IMR-90 (cell line): ENCODE measurements at places on chromosomes 7 and 10. TPM values are rescaled to one million over a fixed set of nuclear protein-coding genes. Genes with fewer than 3 reads are reported as not detected.
A peak's percentile ranks its signal among the peaks of the same experiment; 100 is the strongest.

The GIMAP6 gene
- polyA plus RNA-seq, result not detected in 2 replicates

The SPDYE5 gene
- not detected in 2 replicates for polyA plus RNA-seq

DNA sequence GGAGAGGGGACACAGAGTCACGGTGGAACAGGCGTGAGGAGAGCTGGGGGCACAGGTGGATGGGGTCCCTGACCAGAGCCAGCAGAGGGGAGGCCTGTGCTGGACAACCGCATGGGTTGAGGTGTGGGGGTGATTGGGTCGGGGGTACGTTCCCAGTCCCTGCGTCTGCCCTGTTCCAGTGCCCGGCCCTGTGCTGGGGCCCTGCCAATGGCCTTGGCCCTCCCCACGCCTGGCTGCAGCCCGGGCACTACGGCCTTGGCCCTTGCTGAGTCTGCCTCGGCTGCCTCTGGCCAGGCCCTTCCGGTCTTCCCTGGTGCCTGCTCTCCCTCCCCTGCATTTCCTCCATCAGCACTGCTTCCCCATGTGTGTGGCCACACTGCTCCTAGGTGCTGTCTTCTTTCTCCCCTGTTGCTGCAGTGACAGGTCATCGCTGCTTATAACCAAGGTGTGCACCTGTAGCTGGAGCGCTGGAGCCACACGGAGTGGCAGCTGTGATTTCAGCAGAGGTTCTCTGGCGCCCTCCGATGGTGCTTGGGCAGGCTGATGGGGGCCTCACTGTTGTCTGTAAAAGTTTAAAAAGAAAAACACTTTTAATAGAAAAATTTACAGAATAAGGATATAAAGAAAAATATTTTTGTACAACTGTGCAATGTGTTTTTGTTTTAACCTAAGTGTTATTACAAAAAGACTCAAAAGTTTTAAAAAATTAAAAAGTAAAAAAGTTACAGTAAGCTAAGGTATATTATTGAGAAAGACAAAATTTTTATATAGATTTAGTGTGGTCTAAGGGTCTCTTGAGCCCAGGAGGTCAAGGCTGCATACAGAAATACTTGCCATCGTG, 45.2 kb upstream of the BHLHA15 start:
- peak; percentile 14 for DNase-seq

DNA sequence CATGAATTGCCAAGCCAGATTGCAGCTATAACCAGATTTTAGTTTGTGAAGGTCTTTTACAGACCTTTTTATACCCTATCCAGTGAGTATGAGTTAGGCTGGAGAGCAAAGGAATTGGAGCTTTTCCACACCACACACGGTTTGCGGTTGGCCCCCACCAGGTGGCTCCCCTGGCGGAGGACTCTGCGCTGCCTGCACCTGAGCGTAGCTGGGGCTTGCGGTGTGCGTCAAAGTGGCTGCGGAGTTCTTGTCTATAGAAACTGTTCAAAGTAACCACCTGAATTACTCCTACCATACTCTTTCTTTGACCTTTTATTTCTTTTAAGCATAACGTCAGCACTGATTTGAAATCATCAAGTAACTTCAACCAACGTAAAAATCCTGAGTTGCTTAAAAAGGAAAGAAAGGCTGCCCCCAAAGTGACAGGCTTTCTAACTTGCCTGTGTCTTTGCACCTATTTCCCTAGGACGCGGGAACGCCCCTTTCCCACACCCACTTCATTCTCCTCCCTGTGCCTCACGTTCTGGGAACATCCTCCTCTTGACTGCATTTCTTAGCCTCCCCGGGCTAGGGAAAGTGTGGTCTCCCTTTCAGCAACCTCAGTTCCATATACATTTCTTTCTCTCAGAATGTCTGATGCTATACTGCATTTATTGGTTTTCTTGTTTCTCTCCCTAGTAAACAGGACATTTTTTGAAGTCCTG, 47.6 kb upstream of the TMEM72 start:
- DNase-seq, result no peak

DNA sequence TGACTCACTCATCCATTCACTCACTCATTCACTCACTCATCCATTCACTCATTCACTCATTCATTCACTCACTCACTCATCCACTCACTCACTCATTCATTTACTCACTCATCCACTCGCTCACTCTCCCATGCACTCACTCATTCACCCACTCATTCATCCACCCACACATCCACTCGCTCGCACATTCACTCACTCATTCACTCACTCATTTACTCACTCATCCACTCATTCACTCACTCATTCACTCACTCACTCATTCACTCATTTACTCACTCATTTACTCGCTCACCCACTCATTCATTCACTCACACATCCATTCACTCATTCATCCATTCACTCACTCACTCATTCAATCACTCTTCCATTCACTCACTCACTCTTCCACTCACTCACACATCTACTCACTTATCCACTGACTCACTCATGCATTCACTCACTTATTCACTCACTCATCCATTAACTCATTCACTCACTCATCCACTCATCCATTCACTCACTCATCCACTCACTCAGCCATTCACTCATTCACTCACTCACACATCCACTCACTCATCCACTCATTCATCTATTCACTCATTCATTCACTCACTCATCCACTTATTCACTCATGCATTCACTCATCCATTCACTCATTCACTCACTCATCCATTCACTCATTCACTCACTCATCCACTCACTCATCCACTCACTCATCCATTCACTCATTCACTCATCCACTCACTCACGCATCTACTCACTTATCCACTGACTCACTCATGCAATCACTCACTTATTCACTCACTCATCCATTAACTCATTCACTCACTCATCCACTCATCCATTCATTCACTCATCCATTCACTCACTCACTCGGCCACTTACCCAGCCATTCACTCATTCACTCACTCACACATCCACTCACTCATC, 74.0 kb downstream of the CARD11 start:
- no peak for DNase-seq

The NCF1 gene
- not detected in 2 replicates for polyA plus RNA-seq

- DNase-seq, result no peak
Measured at GRCh38 chr7:156074982-156075615, 262.8 kb upstream of the SHH start.

The HOGA1 gene
- 0.41 and 0.42 TPM in 2 replicates for polyA plus RNA-seq

DNA sequence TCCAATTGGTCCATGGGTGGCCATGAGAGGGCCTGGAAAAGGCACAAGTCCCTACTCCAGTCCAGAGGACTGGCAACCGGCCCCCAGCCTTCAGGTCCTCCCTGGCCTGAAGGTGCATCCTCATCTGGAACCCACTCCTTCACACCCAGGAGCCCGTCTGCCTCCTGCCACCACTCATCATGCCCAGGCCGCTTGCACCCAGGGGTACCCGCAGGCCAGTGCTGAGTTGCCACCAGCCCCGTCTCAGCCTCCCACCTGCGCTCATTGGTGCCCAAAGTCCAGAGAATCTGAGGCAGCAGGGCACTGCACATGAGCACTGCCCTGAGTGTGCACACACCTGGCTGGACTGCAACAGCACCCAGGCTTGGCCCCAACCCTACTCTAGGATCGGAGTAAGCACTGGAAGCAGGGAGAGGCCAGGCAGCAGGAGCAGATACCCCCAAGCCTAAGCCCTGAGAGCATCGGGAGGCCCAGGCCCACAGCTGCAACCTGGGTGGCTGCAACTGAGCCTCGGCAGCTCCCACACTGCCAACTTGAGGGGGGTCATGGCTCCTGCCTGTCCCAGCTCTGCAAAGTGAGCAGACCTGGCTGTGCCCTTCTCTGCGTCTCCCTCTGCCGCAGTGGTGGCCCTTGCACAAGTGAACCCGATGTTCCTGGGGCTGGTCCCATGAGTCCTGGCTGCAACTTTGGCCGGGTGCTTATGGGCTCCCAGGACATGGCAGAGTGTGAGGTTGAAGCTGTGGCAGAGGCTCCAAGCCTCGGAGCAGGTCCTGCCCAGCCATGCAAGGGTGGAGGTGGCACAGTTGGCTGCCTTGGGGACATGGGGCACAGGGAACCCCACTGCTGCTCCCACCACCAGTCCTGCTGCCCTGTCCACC, 44.3 kb downstream of the TCERG1L start:
- DNase-seq, result no peak

DNA sequence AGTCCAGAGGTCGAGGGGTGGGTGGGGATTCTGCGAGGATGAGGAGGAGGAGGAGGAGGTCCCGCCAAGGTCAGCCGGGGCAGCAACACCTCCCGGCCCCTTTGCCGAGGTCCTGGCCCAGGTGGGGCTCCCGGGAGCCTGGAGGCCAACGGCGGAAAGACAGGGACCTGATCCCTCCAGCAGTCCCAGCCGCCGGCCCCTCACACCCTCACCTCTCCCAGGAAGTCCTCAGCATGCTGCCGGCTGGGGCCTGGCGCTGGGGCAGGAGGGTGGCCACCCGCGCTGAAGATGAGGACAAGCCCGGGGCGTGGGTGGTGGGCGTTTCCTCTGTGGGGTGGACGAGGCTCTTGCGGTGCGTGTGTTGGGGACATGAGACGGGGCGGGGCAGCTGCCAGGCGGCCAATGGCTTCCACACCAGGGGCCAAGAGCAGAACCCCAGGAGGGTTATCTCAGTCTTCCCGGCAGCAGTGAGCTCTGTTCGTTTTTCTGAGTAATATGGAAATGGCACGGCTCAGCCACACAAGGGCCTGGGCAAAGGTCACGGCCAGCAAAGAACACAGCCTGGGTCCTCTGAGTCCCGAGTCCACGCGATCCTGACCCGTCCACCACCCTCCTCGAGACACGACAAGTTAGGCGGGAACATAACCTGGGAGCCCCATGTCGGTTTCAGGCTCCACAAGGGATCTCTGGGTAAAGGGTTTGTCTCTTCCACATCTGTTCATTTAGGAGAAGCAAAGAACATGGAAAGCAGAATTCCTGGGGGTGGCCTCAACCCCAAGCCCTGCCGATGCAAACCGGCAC, 82.9 kb upstream of the PDGFA start:
- DNase-seq, result no peak

- peak; percentile 73 for DNase-seq
Measured at GRCh38 chr7:41085244-41085643, 617.6 kb downstream of the INHBA start.

DNA sequence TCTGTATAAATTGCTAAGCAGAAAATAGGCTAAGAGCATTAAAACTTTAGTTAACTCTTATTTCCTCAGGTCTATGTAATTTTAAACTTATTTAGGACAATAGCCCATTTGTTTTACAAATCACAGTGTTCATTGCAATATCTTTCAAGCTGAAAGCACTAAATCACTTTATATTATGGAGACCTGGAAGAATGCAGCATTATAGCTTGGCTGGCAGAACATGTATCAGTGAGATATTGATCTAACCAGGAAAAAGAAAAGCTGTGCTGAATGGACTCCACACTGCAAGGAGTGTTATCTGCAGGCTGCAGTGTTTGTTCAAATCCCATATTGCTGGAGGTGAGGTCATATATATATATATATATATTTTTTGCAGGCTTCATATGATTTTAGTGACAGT, 517.5 kb downstream of the NRG3 start:
- DNase-seq, result no peak

The EBF3 gene
- polyA plus RNA-seq, result 0.60 and 0.70 TPM in 2 replicates

GRCh38 chr7:25788371-25788770, 363.6 kb upstream of the NFE2L3 start:
- DNase-seq, result no peak

The ANKRD61 gene
- polyA plus RNA-seq, result 0.17 and 0.32 TPM in 2 replicates
